Epithelial cell of esophagus (primary cell): ENCODE measurements at places on chromosomes 11 and 22.

DNA sequence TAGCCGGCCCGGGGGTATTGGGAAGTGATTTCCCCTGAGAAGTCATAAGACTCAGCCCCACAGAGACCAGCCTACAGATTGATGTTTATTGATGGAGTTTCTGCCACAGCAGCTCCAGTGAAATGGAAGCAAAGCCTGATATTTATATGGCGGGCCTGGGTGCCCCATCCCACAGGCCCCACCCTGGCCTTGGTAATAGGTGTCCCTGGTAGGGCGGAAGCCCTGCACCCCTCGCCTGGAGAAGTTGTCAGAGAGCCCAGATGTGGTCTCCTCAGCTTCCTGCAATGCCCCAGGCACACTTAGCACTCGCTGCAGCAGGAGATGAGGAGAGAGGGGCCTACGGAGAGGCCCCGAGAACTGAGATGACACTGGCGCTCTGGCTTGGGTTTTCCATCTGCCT lies 107.4 kb downstream of the MORC2 start:
- DNase-seq = no peak

- no peak for DNase-seq
Measured at GRCh38 chr11:31512117-31512516, 2.5 kb downstream of the ELP4 start.

- DNase-seq = no peak
Measured at GRCh38 chr22:16955678-16956210, 52.3 kb downstream of the GAB4 start.

GRCh38 chr22:43390872-43391271 lies 20.9 kb upstream of the MPPED1 start:
- no peak for DNase-seq

- DNase-seq = peak; percentile 86
Measured at GRCh38 chr22:24482575-24482974, 12.6 kb upstream of the UPB1 start.

DNA sequence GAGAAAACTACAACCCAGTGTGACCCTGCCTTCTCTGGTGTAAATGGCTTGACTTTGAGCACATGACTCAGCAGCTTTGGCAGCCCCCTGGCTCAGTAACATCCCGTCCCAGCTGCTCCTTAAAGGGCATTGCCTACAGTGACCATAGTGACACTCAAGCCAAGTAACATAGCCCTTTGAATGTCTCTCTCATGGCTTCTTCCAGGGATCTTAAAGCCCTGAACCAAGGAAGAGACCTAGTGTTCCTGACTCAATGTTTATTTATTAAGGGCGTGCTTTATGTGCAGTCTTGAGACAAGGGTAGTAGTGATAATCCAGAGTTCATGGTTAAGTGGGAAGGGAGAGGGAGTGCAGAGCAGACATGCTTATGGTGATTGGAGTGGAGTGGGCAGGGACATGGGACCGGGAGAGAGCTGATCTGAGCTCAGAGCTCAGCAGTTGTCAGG lies 125.7 kb downstream of the PARVA start:
- DNase-seq = no peak

DNA sequence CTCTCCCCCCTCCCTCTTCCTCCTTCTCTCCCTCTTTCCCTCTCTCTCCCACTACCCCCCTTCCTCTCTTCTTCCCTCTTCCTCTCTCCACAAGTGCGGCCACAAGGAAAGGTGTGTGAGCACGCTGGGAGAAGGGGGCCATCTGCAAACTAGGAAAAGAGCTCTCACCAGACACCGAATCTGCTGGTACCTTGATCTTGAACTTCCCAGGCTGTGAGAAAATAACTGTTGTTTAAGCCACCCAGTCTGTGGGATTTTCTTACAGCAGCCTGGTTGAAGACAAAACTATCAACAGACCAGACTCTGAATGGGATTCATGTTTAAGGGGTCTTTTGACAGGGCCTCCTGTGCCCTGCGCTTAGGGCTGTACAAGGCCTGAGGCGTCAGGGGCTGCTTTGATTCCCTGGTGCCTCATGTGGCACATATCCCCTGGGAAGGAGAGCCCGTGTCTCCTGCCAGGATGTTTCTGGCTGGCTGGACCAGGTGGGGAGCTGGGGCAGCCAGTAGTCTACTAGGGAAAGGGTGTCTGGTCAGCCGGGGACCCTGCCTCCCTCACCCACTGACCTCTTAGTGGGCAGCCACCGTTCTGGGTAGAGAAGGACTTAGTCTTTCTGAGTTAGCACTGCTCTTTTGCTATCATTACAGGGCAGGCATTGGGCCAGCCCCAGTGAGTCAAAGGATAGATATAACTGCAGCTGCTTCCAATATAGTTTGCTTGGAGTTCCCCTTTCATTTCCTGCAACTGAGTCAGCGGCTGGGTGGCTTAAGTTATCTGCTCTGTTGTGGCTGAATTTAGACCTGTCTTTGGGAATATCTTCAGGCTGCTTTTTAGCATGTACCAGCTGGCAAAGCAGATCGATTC lies 6.2 kb downstream of the PANX1 start:
- DNase-seq = peak; percentile 92

GRCh38 chr22:48757985-48758561 lies 1069.6 kb downstream of the BRD1 start:
- no peak for DNase-seq

DNA sequence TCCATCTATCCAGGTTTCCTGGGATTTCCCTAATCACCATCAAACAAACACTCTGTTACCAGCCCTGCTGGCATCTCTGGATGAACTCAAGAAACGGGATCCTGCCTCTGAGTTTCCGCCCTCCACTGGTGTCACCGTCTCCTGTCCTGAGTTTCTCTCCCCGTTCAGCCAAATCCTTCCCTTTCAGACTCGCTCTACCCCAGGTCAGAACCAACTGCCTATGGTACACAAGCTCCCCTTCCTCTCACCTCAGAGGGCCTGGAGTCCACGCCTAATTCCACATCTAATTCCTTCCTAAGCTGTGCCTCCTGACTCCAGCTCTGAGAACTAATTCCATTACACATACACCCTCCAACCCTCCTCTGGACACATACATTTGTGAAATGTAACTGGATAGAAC lies 96.1 kb downstream of the SHANK2 start:
- DNase-seq = no peak

- DNase-seq = no peak
Measured at GRCh38 chr11:122584670-122585069, 70.9 kb upstream of the UBASH3B start.

- DNase-seq = no peak
Measured at GRCh38 chr11:125173556-125173955, 9.0 kb downstream of the PKNOX2 start.

GRCh38 chr11:110447897-110448745 lies 18.4 kb downstream of the FDX1 start:
- DNase-seq = peak; percentile 54

GRCh38 chr11:115550291-115551059 lies 46.3 kb upstream of the CADM1 start:
- no peak for DNase-seq

GRCh38 chr22:32819120-32819519 lies 17.6 kb downstream of the TIMP3 start:
- no peak for DNase-seq

- no peak for DNase-seq
Measured at GRCh38 chr11:46072172-46072964, 48.9 kb downstream of the PHF21A start.

GRCh38 chr11:123303924-123304323 lies 108.9 kb upstream of the CLMP start:
- DNase-seq = no peak

DNA sequence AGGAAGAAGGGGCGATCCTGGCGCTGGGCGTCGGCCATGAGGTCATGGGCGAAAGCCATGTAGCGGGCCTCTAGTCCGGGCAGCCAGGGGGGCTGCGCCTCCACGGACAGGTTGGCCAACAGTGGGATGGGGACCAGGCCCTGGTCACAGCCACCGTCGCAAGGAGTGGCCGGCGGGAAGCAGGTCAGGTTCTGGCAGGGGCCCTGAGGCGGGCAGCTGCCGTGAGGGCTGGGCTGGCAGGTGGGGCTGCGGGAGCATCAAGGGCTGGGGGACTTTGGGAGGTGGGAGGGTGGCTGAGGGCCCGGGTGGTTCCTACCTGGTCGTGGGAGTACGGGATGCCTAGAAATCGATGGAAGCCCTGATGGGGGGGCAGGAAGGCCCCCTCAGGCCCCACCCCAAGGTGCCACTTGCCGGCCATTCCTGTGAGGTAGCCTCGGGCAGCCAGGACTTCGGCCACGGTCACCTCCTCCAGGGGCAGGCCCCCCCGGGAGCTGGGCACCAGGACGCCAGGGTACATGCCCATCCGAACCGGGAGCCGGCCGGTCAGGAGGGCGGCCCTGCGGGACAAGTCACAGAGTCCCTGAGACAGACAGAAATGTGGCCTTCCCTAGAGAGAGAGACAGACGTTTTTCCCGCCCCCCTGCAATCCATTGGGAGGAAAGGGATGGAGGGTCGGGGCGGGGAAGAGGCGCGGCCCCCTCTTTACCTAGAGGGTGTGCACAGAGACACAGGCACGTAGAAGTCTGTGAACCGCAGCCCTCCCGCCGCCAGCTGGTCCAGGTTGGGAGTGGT lies 906 bp downstream of the ARSA start:
- peak; percentile 23 for DNase-seq

DNA sequence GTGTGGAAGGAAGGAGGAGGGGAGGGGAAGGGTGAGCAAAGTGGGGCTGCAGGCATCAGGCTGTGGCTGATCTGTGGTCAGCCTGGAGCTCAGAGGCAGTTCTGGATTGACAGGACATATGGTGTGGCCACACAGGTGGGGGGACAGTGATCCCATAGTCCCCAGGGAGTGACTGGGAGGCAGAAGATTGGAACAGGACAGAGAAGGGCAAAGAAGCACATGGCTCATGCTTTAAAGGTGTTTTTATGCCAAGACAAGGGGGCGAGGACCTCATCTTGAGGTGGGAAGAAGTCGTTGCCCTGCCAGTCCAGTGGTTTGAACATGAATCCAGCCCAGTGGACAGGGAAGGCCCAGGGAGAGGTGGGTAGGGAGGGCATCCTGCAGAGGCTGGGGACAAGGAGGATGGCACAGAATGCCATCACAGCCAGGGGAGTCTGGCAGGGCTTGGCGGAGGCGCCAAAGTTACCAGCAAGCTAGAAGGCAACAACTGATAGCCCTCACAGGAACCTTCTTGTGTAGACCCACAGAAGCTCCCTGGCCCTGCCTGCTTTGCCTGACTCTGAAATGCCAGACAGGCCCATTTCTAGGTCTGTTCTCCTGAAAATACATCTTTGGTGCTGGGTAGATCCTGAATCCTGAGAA lies 3.1 kb downstream of the BET1L start:
- DNase-seq = no peak

DNA sequence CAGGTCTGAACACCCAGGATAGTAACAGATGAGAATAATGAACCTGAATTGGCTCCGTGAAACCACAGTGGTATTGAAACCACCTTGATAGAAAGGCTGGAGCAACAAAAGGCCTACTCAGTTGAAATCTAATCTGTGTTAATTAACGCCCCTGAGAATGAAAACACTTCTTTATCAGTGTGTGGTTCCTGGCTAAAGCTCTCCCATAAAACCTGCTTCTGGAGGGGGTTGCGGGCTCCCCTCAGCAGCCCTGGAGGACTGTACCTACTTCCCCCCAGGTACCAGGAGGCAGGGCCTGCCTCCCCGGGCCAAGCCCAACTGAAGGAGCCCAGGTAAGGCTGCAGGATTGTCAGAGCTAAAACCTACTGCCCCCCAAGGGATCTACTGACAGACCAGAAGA lies 54.6 kb downstream of the PLEKHA7 start:
- no peak for DNase-seq

DNA sequence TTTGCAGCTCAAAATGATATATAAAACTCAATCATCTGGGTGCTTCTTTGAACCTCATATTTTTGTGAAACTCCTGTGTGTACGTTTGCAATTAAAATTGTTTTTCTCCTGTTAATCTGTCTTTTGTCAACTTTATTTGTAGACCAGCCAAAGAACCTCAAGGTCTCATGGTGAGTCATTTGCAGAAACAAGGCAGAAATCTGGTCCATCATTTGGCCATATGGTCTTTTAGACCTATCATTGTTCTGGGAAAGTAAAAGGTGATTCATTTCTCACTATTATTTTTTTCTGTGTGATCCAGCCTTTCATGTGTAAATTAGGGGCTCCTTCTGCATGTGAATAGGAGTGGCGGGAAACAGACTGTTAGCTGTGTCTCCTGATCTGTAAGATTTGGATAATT lies 399.1 kb upstream of the DDI1 start:
- peak; percentile 27 for DNase-seq

- DNase-seq = no peak
Measured at GRCh38 chr11:127205688-127206217, 205.2 kb upstream of the KIRREL3 start.

DNA sequence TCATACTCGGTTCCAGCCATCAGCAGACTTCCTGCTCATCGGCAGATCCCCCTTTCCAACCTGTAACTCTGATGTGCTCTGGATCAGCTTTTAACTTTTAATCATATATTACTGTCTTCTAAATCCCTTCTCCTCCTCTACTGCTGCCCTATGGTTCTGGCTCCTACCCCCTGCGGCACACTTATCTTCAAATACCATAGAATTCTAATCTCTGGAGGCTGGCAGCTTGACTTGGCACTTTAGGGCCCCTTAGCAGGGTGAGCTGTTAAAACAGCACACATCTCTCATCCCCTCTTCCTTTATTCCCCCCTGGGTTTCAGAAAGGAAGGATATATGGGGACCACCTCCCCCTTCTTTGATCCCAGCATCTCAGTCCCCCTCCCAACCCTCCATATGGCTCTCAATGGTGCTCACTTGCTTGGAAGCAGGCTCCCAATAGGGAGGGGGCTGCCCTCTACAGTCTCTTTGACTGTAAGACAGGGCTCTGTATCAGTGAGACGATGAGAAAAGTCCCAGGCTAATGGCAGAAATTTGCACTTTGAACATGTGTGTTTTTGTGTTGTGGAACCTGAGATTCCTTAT lies 4.4 kb upstream of the CNTF start:
- DNase-seq = no peak

DNA sequence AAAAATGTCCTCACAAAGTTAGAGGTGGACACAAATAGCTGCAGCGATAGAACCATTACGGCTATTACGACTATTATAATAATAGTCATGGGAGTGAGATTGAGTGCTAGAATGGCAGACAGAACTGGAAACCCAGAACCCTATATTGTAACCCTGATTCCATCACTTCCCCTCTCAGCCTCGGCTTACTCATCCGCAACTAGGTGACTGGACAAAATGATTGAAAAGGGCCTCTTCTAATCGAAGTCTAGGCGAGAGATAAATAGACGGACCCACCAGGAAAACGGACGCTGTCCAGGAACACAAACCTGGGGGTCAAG lies 629 bp downstream of the PSMA1 start:
- DNase-seq = peak; percentile 62

DNA sequence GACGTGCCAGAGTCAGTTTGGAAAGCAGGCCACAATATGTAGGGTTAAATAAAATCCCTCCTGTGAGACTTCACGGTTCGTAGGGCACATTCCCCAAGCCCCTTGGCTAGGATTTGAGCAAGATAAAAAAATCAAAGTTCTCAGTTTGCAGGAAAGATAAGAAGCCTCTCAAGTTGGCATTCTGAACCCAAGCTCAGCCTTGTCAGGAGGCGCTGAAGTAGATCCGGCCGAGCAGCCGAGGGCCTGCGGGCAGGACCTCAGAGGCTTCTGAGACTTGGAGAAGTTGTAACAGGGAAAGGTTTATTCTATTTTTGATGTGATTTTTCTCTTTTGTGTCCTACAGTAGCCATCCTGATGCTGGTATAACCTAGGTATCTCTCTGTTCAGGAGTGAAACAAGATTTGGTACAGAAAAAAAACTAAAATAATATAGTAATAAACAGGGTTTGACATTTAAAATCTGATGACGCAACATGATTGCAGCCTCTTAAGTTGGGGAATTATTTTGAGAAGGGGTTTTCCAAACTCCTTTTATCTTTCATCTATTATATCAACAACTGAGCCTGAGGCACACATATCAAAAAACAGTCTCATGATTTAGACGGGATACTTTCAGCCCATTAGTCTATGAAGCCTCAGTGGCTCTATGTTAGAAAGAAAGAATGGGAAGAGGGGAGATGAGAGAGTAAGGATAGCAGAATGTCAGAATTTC lies 10.1 kb downstream of the PATE2 start:
- no peak for DNase-seq
